GM12878 (cell line): ENCODE measurements at places on chromosomes 11 and 22.

- DNase-seq: no peak
Observed at GRCh38 chr11:110029714-110030113, 63.5 kb upstream of the ZC3H12C start.

GRCh38 chr11:105592035-105592434 lies 17.8 kb upstream of the GRIA4 start:
- no peak for DNase-seq

GRCh38 chr22:24284747-24285203 lies 14.1 kb downstream of the SPECC1L start:
- DNase-seq: no peak

GRCh38 chr11:20055312-20055711 lies 105.0 kb downstream of the DBX1 start:
- no peak for DNase-seq

- DNase-seq: no peak
Observed at GRCh38 chr11:8917157-8917825, 6.3 kb downstream of the AKIP1 start.

DNA sequence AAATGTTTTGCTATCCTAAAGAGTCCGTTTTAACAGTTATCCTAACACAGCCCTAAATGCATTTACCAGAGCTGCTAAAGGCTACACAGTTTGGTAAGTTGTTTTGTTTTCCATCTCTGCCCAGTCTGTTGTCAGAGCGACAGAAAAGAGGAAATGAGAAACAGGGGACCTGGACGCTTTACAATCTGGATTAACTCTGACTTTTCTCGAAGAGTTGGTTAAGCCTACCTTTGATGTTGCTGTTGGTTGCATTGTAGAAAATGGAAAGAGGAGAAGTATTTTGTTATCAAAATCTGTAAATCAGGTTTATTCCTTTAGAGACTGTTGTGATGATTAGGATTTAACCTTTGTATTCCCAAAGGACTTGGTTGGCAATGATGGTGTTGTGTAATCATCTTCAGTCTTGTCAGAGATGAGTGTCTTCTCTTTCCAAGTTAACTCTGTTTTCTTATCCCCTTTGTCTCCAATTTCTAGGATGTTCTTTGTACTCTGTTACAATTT lies 481 bp downstream of the ANGPTL5 start:
- DNase-seq: no peak

GRCh38 chr22:48342016-48342415 lies 1485.7 kb downstream of the BRD1 start:
- no peak for DNase-seq

DNA sequence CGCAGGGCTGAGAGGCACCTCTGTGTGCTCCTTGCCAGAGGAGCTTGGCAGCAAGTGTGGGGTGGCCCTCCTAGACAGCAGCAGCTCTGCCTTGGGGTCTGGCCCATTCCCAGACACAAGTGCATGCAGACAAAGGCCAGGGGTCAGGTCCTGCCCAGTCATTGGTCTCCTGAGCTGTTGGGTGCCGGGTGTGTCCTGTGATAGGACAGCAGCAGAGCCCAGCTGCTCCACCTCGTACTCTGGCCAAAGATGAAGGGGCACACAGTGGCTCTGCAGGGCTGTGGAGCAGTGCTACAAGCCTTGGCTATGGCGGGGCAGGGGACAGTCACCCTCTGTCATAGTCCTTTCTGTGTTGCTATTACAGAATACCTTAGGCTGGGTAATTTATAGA lies 17.3 kb upstream of the OSBPL5 start:
- no peak for DNase-seq

DNA sequence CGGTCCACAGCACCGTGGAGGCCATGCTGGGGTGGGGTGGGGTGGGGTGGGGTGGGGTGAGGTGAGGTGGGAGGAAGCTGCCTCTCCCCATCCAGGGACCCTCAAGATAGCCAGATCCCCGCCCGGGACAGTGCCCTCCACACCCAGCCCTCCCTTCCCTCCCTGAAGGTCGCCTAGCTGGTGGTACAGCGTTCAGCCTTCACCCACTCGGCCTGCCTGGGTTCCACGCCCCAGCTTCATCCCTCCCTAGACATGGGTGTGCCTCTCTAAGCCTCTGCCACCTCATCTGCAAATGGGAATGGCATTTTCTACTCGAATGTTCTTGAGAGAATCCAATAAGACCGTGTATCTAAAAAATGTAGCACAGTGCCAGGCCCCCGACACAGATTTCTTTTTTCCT lies 17.8 kb downstream of the KCTD17 start:
- no peak for DNase-seq

GRCh38 chr11:3710485-3711259 lies 39.5 kb upstream of the CHRNA10 start:
- DNase-seq: no peak
